Bronchial epithelial cell (primary cell): ENCODE measurements at places on chromosomes 1 and 21.

DNA sequence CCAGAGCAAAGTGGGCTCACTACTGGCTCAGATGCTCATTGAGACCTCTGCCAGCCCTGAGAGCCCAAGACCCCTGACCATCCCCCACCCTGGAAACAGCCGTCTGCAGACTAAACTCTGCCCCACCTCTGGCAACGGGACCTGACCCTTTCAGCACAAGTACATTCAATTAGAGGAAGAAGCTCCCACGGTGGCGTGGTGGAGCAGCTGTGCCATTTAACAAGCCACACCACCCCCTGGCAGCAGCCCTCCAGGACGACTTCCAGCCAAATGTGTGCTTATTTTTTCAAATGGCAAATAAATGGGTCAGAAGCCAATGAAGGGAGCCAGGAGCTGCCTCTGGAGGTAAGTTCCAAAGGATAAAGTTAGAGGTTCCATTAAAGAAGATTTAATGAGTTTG lies 226.7 kb downstream of the NPHP4 start:
- no peak for DNase-seq

DNA sequence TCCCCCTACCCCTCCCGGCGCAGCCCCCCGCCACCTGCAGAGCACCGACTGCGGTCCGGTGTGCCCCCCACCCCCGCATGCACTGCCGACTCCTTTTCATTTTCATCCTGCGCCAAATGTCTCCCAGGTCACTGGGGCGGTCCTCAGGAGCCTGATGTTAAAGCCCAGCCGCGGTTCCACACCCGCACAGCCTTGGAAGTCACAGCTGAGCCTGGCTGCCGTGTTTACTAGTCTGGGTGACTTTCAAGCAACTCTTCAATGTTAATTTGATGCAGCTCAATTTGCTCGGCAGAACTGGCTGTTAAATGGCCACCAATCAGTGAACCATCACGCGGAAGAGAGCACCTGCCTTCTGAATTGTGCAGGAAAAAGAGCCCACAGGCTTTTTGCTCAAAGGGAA lies 27.2 kb downstream of the THAP3 start:
- DNase-seq: no peak

DNA sequence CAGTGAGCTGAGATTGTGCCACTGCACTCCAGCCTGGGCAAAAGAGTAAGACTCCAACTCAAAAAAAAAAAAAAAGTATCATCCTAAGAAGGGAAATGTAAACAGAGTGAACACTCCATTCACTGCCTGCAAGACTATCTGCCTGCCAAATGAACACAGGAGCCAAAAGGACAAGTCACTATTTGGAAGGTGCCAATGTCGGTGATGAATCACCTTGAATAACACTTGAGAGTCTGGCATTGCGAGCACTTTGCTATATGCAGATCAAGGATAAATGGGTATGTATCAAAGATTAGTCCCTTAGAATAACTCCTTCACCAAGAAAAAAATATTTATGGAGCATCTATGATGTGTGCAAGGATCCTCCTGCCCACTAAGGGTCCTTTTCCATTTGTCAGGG lies 6.6 kb downstream of the UBR4 start:
- DNase-seq: peak; percentile 89

DNA sequence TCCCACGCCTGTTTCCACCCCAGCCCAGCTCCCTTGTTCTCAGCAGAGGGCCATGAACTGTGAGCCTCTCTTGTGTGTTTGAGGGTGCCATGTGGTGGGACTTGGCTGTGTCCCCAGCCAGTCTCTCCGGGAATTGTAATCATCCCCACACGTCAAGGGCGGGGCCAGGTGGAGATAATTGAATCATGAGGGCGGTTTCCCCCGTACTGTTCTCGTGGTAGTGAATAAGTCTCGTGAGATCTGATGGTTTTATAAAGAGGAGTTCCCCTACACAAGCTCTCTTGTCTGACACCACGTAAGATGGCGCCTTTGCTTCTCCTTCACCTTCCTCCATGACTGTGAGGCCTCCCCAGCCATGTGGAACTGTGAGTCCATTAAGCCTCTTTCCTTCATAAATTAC lies 57.2 kb upstream of the COL6A2 start:
- no peak for DNase-seq

- DNase-seq: no peak
These were observed 103.9 kb downstream of the EBNA1BP2 start for GRCh38 chr1:43067977-43068751.

DNA sequence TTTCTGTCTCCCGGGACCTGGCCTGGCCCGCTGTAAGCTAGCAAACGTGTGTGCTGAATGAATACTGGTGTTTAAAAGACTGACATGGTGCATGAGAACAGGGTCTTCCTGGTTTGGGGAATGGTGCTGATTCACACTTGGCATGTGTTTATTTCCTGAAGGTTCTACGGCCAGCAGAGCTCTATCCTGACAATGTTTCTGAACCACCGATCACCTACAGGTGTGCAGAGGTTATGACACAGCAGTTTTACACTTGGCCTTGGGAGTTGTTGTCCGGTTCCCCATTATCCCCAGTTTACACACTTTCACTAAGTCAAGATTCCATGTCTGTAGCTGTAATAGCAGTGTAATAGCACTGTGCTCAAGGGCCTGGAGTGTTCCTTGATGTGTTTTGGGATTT lies 127.3 kb downstream of the ROR1 start:
- DNase-seq: no peak

DNA sequence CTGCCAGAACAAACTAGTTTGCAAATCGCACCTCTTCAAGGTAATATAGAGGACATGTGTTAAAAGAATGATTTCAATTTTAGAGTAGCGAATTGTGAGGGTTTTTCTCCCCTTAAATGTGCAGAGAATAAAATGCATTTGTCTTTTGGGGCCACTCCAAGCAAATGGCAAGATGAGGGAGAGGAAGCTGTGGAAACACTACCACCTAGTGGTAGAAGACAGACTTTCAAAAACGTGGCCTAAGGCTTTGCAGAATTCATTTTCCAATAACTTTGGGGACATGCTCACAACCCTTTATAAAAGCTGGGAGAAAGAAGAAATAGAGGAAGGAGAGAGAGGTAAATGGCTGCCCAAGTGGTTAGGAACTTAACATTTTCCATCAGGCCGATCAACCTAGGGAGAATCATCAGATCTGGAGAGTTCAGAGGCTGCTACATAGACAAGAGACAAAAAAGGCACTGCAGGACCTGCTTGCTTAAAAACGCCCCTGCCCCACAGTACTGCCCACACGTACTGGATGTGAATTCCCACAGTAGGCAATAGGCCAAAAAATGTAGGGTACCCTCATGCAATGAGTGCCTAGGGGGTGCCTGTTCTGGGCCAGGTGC lies 15.7 kb upstream of the RCAN1 start:
- DNase-seq: peak; percentile 51

DNA sequence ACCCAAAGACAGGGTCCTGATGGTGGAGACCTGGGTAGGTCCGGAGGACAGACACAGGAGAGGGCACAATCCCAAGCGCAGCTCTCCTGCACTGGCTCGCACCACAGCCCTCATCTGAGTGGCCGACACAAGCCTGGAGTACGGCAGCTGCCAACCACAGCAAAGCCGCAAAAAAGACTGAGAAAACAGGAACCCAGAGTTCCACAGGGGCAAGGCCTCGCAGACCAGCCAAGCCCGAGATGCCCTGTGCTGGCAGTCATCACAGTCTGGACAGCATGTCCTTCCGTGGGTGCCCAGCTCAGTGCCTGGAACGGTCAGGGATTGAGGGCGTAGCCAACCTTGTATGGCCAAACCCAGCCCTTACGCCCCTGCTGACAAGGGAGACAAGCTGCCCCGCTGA lies 11.4 kb downstream of the ZBTB48 start:
- no peak for DNase-seq

GRCh38 chr1:26471498-26472319 lies 531 bp upstream of the HMGN2 start:
- peak; percentile 44 for DNase-seq

- no peak for DNase-seq
These were observed 39.1 kb upstream of the ADAM30 start for GRCh38 chr1:119935373-119935772.
